Activated CD4-positive, alpha-beta T cell treated with anti-CD3 and anti-CD28 coated beads, Interleukin-2, amount 50 U/mL, for 48 hours (primary cell): ENCODE measurements at places on chromosomes 4 and X.

GRCh38 chrX:105349476-105349875, 129.0 kb upstream of the TEX13A start:
- DNase-seq, result no peak

DNA sequence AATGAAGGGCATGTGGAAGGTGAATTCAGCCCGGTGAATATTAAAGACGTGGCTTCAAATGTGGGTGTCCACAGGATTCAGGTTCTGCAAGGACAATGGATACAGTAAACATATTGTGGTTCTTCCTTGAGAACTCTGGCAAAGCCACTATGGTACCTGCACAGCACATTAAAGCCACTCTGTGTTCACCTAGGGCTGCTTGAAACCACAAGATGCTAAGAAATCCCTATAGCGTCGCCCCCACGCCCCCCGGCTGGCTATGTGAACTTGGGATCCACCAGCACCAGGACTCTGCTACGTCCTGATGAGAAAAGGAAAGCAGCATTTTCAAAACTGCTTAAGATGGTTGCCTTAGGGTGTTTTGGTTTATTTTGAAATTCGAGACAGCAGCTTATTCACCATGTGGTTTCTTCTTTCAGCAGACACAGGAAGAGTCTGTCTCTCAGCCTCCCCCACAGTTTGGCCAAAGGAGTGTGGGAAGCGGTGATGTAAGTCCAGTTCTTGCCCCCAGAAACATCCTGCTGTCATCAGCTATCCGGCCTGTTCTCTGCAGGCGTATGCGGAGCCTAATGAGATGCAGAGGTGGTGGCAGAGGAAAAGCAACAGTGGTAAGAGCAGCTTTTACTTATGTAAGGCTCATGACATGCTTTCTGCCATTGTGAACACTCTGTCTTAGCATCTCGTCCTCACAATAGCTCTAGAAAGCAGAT, 111.5 kb downstream of the AFAP1 start:
- DNase-seq, result peak; percentile 56

GRCh38 chr4:139808381-139808807, 142.8 kb downstream of the MGST2 start:
- no peak for DNase-seq

DNA sequence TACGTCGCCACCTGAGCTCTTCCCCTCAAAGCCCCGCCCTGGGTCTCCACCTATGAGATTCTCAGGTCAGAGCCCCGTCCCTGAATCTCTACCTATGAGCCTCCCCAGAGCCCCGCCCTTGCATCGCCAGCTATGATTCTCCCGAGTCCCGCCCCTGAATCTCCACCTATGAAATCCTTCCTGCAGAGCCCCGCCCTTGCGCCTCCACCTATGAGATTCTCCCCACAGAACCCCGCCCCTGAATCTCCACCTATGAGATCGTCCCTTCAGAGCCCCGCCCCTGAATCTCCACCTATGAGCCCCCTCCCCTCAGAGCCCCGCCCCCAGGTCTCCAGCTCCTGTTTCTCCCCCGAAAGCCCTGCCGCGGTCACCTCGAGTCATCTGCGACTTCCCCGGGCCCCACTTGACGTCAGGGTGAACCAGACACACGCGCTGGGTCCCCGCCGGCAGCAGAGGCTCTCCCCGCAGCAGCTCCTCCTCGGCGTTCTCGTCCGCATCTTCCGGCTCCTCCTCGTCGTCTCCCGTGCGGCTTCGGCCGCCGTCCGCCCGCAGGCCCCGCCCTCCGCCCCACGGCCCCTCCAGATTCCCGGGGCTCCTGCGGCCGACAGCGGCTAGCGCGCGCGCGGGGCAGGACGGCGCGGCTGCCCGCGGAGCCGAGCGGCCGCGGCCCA, 393 bp downstream of the GTPBP6 start:
- DNase-seq, result peak; percentile 98

- DNase-seq, result no peak
These were observed at the start of gene EXOC1L for GRCh38 chr4:55819634-55820033. Gene EXOC1L (plus strand): TSS chr4:55819790. CDS start chr4:55820027, 237 bp downstream.

DNA sequence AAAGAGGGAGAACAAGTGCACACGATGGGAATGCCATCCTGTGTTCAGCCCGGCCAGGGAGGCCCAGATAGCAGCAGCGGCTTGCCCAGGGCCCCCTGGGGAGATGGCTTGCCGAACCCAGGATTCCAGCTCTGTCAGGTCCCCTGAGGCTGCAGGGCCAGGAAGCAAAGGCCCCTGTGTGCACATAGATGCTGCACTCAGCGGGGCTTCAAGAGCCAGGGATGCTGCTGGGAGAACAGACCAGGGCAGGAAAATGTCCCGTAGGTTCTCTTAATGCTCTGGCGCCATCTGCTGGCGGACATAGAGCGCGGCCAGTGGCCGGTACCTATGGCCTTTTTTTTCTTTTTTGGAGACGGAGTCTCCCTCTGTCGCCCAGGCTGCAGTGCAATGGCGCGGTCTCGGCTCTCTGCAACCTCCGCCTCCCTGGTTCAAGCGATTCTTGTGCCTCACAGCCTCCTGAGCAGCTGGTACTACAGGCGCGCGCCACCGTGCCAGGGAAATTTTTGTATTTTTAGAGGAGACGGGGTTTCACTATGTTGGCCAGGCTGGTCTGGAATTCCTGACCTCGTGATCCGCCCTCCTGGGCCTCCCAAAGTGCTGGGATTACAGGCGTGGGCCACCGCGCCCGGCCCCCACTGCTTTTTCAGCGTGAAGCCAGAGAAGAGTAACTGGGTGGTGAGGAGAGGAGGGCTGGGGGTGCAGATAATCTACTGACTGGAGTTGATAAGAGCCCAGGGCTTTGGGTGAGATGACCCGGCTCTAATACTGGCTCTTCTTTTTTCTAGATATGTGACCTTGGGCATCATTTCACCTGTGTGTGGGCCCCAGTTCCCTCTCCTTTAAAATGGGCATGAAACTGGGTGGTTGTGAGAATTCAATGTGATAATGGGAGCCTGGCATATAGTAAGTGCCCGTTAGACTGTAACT, 22.5 kb downstream of the MED28 start:
- peak; percentile 82 for DNase-seq

DNA sequence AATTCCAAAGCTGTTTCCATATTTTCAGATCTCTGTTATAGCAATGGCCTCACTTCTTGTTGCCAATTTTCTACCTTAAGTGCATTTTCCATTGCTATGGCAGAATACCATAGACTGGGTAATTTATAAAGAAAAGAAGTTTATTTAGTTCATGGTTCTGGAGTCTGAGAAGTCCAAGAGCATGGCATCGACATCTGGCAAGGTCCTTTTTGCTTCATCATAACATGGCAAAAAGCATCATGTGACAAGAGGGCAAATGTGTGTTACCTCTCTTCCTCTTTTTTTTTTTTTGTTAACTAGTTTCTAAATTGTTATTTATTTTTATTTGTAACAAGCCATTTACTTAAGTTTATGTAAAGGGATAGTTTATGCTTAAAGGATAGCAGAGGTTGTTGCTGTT, 45.2 kb upstream of the SYTL5 start:
- no peak for DNase-seq

DNA sequence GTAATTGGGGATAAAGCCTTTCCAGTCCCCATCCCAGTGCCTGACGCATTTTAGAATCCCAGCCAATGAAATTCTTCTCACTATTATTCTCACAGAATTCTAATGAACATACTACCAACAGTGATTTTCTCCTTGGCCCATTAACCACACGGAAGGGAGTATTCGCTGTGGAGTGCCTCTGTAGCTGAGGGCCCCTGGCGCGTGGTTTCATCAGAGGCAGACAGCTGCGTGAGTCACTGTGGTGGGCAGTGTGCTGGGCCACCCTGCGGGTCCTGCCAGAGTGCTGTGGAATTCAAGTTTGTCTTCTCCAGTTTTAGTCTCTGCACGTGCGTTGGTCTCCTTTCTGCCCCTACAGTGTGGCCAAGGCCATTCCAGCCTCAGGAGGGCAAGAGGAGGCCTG, 335.4 kb upstream of the FAT1 start:
- no peak for DNase-seq

GRCh38 chr4:169438057-169438480, 167.3 kb upstream of the SH3RF1 start:
- no peak for DNase-seq

- no peak for DNase-seq
These were observed 30.9 kb downstream of the FAM9C start for GRCh38 chrX:13013363-13014110.

- no peak for DNase-seq
These were observed 45.4 kb downstream of the AFF1 start for GRCh38 chr4:86980230-86980629.

GRCh38 chr4:155566354-155566753, 100.3 kb upstream of the GUCY1A1 start:
- DNase-seq, result no peak

GRCh38 chrX:69535661-69536060, 31.5 kb downstream of the NALF2 start:
- DNase-seq, result no peak
